ENCODE measurements at places on chromosomes 1 and 21.

- DNase-seq: no peak
Observed at GRCh38 chr21:44767834-44768831, 33.5 kb downstream of the UBE2G2 start.

GRCh38 chr1:22600071-22600816 is 36.2 kb upstream of the C1QA start:
- no peak for DNase-seq

DNA sequence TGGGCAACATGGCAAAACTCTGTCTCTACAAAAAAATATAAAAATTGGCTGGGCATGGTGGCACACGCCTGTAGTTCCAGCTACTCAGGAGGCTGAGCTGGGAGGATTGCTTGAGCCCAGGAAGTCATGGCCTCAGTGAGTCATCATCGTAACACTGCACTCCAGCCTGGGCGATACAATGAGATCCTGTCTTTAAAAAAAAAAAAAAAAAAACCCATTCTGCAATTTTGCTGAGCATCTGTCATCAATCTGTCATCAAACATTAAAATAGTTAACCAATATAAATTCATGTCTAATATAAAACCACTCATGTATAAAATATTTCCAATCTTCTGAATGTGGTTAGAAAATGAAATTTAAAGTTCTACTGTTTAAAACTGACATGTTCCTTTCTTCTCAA is 56.9 kb downstream of the LPAR3 start:
- no peak for DNase-seq

DNA sequence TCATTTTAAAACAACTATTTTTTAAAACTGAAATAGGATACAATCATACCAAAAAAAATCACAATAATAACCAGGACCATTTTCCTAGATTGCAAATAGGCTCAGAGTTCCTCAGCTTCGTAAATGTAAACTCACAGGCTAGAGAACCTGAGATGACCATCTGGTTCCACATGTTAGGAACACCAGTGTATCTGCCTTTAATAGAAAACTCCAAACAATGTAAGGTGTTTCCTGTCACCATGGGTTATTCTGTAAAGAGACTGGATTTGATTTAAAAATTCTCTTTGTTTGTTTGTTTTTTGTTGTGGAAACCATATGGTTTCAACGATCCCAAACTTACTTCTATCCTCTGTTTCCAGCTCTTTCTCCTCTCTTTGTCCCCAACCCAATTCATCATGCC is 197.5 kb downstream of the ZZZ3 start:
- no peak for DNase-seq

GRCh38 chr1:34591751-34592629 is 162.9 kb upstream of the GJB5 start:
- DNase-seq: no peak

- no peak for DNase-seq
Observed at GRCh38 chr1:56457756-56458375, 121.5 kb downstream of the PLPP3 start.

DNA sequence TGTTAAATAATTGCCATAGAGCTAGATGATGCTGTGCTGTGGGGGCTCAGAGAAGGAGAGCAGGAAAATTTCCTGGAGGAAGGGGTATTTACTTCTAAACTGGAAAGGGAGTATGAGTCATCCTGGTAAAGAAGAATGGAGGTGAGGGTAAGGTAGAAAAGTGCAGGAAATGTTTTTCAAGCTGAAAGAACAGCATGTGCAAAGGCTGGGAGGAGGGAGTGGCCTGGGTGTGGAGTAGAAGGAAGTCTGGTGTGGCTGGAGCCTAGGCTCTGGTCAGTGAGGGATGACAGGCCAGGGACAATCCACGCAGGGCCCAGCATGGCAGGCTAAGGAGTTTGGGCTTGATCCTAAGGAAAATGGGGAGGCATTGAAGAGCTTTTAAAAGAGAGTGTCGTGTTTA is 45.9 kb downstream of the MATN1 start:
- DNase-seq: no peak

GRCh38 chr1:56773341-56774066 is 45.7 kb downstream of the FYB2 start:
- DNase-seq: no peak

- no peak for DNase-seq
Observed at GRCh38 chr1:38555130-38555529, 304.4 kb downstream of the RRAGC start.

GRCh38 chr1:67743072-67743725 is 58.2 kb downstream of the GADD45A start:
- no peak for DNase-seq

GRCh38 chr1:223702735-223703667 is 9.3 kb upstream of the CAPN2 start:
- DNase-seq: no peak

DNA sequence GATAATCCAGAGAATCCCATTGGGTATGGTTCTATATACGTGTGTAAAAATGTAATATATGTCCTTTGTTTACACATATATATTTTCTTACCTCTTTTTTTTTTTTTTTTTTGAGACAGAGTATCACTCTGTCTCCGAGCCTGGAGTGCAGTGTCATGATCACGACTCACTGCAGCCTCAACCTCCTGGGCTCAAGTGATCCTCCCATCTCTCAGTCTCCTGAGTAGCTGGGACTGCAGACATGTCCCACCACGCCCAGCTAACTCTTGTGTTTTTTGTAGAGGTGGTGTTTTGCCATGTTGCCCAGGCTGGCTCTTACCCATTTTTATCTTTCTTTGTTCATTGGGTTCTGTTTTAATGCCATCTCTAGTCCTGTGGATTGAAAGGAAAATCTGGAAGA is 59.5 kb downstream of the ZBTB17 start:
- DNase-seq: no peak

DNA sequence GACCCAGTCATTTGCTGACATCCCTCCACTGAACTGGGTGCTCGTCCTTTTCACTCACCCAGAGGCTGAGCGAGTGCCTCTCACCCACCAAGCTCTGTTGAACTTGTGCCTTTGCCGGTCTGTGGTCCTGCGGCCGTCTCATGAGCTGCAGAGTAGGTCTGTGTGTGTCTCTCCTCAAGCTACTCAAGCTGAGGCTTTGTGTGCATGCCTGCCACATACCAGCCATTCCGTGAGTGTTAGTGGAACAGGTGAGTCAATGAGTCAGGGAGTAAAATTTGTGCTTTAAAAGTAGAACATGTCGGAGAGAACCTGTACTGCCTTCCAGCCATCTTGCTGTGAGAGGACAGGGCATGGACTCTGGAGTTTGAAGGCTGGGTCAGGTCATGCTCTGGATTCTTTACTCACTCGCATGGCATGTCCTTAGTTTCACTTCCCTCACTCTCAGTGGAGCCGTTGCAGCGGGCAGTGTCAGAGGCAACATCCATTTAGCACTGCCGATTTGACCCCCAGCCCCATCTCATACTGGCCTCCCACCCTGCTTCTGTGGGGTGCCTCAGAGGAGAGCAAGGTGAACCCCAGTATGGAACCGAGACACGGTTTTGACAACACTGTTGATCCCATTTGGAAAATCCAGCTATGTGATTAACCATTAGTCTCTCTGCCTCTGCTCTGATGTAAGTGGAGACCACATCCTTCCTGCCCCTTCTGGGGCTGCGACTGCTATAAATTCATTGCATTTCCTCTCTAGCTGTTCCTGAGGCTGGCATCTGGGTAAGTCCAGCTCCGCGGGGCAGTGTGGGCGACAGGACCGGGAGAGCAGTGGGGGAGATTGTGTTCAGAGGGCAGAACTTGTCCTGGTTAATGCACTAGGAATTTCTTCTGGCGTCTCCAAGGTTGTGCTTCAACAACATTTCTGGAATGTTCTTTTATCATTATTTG is at the start of gene NLRP3:
Gene NLRP3, plus strand, starts transcription at position 751 of the 939 bp plus-strand sequence. CDS start 2,628 bp downstream, outside the sequence.
- peak; percentile 24 for DNase-seq

- no peak for DNase-seq
Observed at GRCh38 chr21:35520856-35521255, 471.8 kb upstream of the RUNX1 start.

DNA sequence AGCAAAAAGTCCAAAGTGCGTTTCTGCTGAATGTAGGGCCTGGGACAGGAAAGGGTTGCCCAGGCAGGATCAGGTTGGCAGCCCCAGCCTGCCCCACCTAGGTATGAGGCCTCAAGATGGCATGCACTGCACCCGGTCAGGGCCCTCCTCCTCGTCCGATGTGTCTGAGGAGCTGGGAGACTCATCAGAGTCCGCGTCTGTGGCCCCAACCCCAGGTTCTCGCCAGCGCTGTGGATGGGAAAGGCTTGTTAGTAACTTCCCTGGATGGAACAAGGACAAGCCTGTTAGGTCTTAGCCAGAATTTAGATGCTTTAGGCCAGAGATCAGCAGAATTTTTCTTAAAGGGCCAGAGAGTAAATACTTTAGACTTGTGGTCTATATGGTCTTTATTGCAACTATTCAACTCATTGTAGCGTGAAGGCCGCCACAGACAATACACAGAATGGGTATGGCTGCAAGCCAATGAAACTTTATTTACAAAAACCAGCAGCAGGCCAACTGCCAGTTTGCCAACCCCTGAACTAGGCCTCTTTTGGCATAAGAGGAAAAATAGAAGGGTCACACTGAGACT is 12.4 kb downstream of the PEA15 start:
- no peak for DNase-seq

- DNase-seq: no peak
Observed at GRCh38 chr1:230056098-230056497, 10.9 kb upstream of the GALNT2 start.

GRCh38 chr1:91584878-91585277 is 84.2 kb downstream of the CDC7 start:
- DNase-seq: no peak
